Activated CD8-positive, alpha-beta memory T cell treated with anti-CD3 and anti-CD28 coated beads, Interleukin-2, amount 10 ng/mL, durations not matched to agents 7 days and 5 days (primary cell): ENCODE measurements at places on chromosomes 11 and 22. TPM values are rescaled to one million over a fixed set of nuclear protein-coding genes. Genes with fewer than 3 reads are reported as not detected.

GRCh38 chr22:23718371-23719165 lies 27.8 kb downstream of the RGL4 start:
- H3K4me3 ChIP-seq, result no peak overlapping the region
- H3K36me3 ChIP-seq, result peaks cover 9% of the 10 kb centered on the region
- DNase-seq, result no peak
- H3K27me3 ChIP-seq, result peaks cover 3% of the 10 kb centered on the region
- no peak overlapping the region for H3K27ac ChIP-seq

- H3K27me3 ChIP-seq, result peaks cover 65% of the 10 kb centered on the region
- peaks cover 10% of the 10 kb centered on the region for H3K4me1 ChIP-seq
- DNase-seq, result no peak
- H3K36me3 ChIP-seq, result no peaks in the 10 kb centered on the region
- no peak overlapping the region for H3K27ac ChIP-seq
Measured at GRCh38 chr11:16925561-16926065, 88.6 kb downstream of the PLEKHA7 start.

- no peak overlapping the region for H3K27ac ChIP-seq
- H3K27me3 ChIP-seq, result no peaks in the 10 kb centered on the region
- no peaks in the 10 kb centered on the region for H3K36me3 ChIP-seq
- no peaks in the 10 kb centered on the region for H3K4me1 ChIP-seq
- DNase-seq, result no peak
- no peak overlapping the region for H3K4me3 ChIP-seq
Measured at GRCh38 chr11:131977231-131977630, 606.8 kb downstream of the NTM start.

GRCh38 chr11:597166-597725 lies 18.5 kb downstream of the IRF7 start:
- H3K27ac ChIP-seq, result peak overlapping the region; percentile 61
- H3K4me1 ChIP-seq, result peaks cover 28% of the 10 kb centered on the region
- DNase-seq, result no peak
- H3K4me3 ChIP-seq, result no peak overlapping the region

GRCh38 chr22:43892183-43892894 lies 526 bp upstream of the PNPLA5 start:
- no peaks in the 10 kb centered on the region for H3K36me3 ChIP-seq
- no peaks in the 10 kb centered on the region for H3K4me1 ChIP-seq
- H3K27ac ChIP-seq, result no peak overlapping the region
- peaks cover 44% of the 10 kb centered on the region for H3K27me3 ChIP-seq
- no peak for DNase-seq

GRCh38 chr11:64519541-64519940 lies 71.5 kb upstream of the SLC22A12 start:
- peaks cover 29% of the 10 kb centered on the region for H3K27me3 ChIP-seq
- no peaks in the 10 kb centered on the region for H3K36me3 ChIP-seq
- no peak overlapping the region for H3K4me3 ChIP-seq

GRCh38 chr11:125433454-125434121 lies 62.5 kb downstream of the FEZ1 start:
- no peaks in the 10 kb centered on the region for H3K4me1 ChIP-seq
- no peak overlapping the region for H3K4me3 ChIP-seq
- H3K36me3 ChIP-seq, result no peaks in the 10 kb centered on the region
- H3K27me3 ChIP-seq, result peaks cover 16% of the 10 kb centered on the region
- DNase-seq, result no peak

DNA sequence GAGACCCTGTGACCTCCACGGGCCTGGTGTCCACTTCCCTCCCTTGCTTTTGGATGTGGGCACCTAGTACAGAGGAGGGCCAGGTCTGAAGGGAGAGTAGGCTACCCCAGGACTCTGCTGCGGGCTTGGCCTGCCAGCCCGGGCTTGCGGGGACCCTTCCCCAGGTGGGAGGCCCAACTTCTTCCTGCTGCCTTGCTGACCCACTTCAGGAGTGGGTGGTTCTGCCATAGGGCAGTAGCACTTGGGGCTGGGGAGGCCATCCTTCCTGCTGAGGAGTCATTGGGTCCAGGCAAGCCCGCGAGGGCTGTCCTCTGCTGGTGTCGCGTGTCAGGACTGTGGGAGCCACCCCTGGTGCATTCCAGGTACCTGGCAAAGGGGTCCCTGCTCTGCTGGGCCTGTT lies 1250.0 kb downstream of the BRD1 start:
- H3K27ac ChIP-seq, result no peak overlapping the region
- no peak overlapping the region for H3K4me3 ChIP-seq
- no peaks in the 10 kb centered on the region for H3K36me3 ChIP-seq

- peaks cover 21% of the 10 kb centered on the region for H3K27me3 ChIP-seq
- H3K27ac ChIP-seq, result no peak overlapping the region
- no peaks in the 10 kb centered on the region for H3K36me3 ChIP-seq
- H3K4me3 ChIP-seq, result no peak overlapping the region
- no peak for DNase-seq
- no peaks in the 10 kb centered on the region for H3K4me1 ChIP-seq
Measured at GRCh38 chr11:78940500-78941225, 366.0 kb upstream of the NARS2 start.

- no peak overlapping the region for H3K4me3 ChIP-seq
- H3K36me3 ChIP-seq, result no peaks in the 10 kb centered on the region
- H3K4me1 ChIP-seq, result peaks cover 2% of the 10 kb centered on the region
- H3K27me3 ChIP-seq, result peaks cover 3% of the 10 kb centered on the region
- no peak for DNase-seq
Measured at GRCh38 chr11:77109236-77110019, 6.8 kb downstream of the OMP start.

DNA sequence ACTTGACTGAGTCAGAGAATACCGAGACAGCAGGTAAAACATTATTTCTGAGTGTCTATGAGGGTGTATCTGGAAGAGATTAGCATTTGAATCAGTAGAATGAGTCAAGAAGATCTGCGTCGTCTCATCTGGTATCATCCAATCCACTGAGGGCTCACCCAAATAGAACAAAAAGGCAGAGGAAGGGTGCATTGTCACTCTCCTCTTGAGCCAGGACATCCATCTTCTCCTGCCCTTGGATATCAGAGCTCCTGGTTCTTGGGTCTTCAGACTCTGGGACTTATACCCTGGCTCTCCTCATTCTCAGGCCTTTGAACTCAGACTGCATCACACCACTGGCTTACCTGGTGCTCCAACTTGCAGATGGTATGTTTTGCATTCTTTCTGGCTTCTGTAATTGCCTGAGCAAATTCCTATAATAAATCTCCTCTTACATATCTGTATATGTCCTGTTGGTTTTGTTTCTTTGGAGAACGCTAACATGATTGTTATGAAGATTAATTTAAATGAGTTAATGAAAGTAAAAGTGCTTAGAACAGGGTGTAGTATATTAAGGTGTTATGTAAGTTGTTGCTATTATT lies 49.3 kb downstream of the ME3 start:
- H3K36me3 ChIP-seq, result peaks cover 1% of the 10 kb centered on the region
- H3K27ac ChIP-seq, result no peak overlapping the region
- H3K4me1 ChIP-seq, result no peaks in the 10 kb centered on the region
- no peak overlapping the region for H3K4me3 ChIP-seq

DNA sequence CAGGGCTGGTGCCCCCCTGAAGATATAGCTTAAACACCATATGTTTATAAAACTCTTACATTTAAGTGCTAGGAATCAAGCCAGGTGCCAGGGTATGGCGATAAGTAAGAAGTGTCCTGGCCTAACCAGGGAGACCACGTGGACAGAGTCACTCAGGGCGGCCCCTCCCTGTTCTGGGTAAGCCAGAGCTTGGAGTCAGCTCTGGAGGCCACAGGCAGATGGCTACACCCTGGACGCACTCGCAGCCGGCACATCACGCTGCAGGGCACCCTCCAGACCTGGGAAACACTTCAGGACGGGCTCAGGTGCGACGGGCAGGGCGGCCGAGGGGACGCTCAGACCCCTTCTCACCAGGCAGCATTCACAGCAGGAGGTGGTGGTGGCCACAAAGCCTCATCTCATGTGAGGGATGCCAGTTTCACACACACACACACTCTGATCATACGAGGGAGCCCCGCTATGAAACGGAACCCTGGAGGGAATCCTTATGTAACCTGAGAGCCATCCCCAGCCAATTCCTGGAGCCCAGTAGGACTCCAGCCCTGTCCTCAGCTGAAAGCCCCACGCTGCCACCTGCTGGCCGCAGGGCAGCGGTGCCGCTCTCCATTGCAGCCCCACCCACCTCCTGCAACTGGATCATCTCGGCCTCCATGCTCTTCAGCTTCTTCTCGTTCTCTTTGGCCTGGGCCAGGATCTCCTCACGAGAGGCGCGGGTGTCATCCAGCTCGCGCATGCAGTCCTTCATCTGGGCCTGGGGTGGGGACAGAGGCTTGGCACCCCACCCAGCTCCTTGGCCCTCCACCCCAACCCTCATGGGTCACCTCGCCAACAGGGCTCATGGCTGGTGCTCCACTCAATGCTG lies 33.4 kb downstream of the APOL1 start:
- H3K27ac ChIP-seq, result peak overlapping the region; percentile 3
- peak; percentile 72 for DNase-seq
- no peaks in the 10 kb centered on the region for H3K27me3 ChIP-seq
- peaks cover 74% of the 10 kb centered on the region for H3K36me3 ChIP-seq

DNA sequence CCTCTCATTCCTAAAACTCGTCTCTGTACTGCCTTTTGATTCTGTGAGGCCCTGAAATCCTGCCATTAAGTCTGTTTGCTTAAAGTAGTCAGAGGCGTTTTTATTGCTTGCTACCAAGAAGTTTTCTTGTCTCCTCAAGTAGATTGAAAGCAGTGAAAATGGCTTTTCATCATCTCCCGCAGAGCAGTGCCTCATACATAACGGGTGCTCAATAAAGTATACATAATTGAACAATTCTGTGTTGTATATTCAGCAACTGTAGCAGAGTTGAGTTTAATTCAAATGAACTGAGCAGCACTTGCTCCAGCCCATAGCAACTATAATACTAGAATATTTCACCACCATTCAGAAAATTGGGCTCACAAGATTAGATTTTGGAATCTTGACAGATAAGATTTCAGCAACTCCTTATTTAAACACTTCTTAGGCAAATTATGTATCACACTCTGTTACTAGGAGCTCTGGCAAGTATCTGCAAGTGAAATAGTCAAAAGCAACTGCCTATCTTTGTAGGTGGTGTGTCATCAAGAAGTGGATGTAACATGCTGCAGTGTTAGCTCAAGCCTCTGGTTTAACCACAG lies 20.0 kb downstream of the FIBIN start:
- no peaks in the 10 kb centered on the region for H3K4me1 ChIP-seq
- no peak for DNase-seq
- H3K36me3 ChIP-seq, result no peaks in the 10 kb centered on the region
- no peaks in the 10 kb centered on the region for H3K27me3 ChIP-seq
- no peak overlapping the region for H3K27ac ChIP-seq
- H3K4me3 ChIP-seq, result no peak overlapping the region

DNA sequence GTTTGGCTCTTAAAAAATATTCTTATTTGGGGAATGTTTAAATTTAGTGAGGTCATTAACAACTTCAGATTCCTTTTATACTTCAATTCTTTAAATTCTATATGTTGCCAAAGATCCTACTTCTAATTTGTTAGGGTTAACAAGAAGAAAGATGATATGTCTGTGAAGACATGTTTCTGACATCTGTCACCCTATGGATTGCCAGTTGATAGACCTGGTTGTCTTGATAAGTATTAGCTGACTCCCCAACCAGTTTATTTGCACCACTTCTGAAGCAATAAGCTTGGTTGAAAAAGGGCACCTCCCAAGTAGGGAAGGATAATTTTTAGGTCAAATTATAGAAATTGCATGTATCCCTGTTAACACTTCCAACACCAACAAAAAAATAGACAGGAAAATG lies 29.3 kb downstream of the ARHGEF12 start:
- H3K4me1 ChIP-seq, result peaks cover 1% of the 10 kb centered on the region
- H3K27me3 ChIP-seq, result no peaks in the 10 kb centered on the region
- no peak overlapping the region for H3K27ac ChIP-seq
- DNase-seq, result no peak

DNA sequence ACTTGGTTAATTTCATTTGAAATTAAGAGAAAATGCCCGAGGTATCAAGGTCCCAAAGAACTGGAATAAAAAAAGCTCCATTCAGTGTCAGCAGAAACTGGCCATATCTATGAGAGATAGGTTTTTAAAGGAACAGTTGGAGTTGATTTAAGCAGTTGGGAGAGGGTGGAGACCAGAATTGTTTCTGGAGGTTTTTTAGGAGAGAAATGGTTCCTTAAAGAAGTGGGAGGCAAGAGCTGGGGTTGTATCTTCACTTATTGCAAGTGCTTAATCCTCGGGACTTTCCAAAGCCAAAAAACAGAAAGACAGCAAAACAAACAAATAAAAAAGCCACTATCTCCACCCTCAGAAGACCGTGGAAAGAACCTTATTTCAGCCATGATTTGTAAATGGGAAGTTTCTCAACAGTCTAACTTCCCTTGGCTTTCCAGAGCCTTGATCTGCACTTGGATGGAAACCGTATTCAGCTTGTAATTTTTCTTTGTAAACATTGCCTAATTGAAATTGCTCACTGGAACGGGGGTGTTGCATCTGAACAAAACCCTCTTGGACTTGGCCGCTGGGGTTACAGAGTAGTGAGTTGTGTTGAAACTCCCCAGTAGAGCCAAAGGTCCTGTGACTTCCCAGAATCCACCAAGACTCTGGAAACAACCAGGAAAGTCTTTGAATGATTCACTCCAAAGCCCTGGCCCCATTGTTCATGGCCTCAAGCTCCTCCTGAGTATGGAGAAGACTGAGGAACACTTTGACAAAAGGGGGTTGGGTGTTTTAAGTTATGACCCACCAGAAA lies 115.6 kb downstream of the SLC1A2 start:
- no peak for DNase-seq
- H3K4me1 ChIP-seq, result peaks cover 9% of the 10 kb centered on the region
- H3K27ac ChIP-seq, result no peak overlapping the region
- peaks cover 4% of the 10 kb centered on the region for H3K27me3 ChIP-seq
- no peak overlapping the region for H3K4me3 ChIP-seq
- peaks cover 5% of the 10 kb centered on the region for H3K36me3 ChIP-seq

DNA sequence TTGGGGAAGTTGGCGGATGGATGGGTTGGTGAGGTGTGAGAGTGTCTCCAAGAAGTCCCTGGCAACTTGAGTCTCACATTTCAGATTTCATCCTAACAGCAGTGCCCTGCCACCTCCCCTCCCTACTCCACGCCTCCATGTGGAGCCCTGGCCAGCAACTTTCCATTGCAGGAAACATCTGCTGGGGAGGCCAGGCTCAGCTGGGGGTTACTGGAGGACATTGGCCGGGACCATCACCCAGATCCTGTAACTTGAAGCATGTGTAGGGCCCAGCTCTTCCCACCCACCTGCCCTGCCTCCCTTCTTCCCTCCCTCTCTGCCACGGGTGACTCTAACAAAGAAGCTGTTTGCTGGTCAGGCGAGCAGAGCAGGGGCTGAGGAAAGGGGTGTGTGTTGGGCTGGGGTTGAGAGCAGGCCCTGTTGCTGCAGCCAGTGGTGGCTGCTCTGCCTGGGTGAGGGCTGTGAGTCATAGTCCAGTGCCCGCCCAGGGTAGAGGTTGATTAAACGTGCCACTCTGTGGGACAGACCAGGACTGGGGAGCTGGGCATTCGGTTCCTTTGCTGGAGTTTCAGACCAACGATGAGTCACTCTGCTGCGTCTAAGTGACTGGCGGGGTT lies 64.0 kb downstream of the SCN3B start:
- H3K4me3 ChIP-seq, result no peak overlapping the region
- no peaks in the 10 kb centered on the region for H3K27me3 ChIP-seq
- peaks cover 13% of the 10 kb centered on the region for H3K36me3 ChIP-seq
- no peak for DNase-seq
- H3K27ac ChIP-seq, result no peak overlapping the region
- no peaks in the 10 kb centered on the region for H3K4me1 ChIP-seq

MS4A8 gene
- total RNA-seq, result not detected

KCNJ1 gene
- not detected for total RNA-seq

THRSP gene
- not detected for total RNA-seq

SLC3A2 gene
- 259 TPM for total RNA-seq

ZNF215 gene
- total RNA-seq, result 1.4 TPM

MYEOV gene
- total RNA-seq, result not detected

OR4A16 gene
- total RNA-seq, result not detected

RFPL3 gene
- not detected for total RNA-seq

UFD1 gene
- 111 TPM for total RNA-seq

APOBEC3B gene
- 32.8 TPM for total RNA-seq
